ENCODE measurements at places on chromosomes 7 and 10.

GRCh38 chr7:77327067-77327931 is 88.8 kb downstream of the GSAP start:
- no peak for DNase-seq

- no peak for DNase-seq
Observed at GRCh38 chr10:12459762-12460161, 110.4 kb downstream of the CAMK1D start.

DNA sequence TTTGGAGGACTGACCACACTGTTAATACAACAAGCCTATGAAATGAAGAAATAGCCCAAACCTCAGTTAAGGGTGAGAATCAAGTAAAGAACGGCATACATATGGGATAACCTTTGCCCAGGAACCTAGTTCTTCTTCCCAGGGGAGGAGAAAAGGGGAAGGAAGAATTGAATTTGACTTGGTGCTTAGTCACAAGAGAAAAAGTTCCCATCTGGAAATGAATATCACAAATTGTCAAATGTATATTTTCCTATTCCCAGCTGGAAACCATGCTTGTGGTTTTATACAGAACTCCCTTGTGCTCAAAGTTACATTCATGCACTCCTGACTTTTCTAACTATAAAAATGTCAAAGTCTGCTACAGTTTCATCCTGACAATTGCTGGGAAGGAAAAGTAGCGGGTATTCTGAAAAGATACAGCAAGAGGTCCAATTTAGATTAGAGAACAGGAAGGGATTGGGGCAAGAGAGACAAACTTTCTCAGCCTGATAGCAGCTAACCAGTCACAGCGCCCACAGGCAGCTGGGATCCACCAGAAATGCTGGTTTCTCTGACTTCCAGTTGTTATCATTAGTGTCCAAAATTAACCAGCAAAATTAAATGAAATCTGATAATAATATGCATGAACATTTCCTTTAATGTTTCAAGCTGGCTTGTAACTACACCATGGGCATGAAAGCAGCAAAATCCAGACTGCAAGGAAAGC is 18.6 kb upstream of the GSAP start:
- DNase-seq: no peak

- no peak for DNase-seq
Observed at GRCh38 chr7:12716134-12716681, 28.8 kb downstream of the ARL4A start.

- no peak for DNase-seq
Observed at GRCh38 chr7:50284296-50284695, 20.2 kb upstream of the IKZF1 start.

DNA sequence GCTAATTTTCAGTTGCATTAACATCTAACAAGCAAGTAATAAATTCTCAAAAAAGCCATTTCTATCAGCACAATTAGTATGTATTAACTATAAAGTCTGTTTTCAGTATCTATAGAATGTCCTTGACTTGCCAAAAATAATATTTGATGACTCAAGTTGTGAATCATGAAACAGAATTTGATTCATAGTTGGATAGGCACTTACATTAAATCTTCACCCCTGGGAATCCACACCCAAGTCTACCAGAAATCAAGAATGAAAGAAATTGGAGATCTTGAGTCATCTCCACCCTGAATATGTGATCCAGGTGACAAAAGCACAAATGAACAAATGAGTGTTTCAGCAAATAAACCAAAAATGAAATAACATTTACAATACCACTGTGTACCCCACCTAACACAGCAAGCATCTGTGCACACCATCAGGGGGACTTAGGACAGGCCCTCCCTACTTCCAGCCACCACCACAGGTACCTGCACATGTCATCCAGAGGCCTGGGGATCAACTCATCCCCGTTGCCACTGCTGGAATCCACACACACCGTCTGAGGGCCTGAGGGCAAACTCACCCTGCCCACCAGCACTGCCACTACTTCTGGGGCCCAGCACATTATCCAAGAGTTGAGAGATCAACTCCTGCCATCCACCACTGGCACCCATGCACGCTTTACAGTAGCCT is 160.1 kb downstream of the MTERF1 start:
- DNase-seq: no peak

GRCh38 chr7:30525429-30525828 is 20.8 kb upstream of the GGCT start:
- DNase-seq: no peak

DNA sequence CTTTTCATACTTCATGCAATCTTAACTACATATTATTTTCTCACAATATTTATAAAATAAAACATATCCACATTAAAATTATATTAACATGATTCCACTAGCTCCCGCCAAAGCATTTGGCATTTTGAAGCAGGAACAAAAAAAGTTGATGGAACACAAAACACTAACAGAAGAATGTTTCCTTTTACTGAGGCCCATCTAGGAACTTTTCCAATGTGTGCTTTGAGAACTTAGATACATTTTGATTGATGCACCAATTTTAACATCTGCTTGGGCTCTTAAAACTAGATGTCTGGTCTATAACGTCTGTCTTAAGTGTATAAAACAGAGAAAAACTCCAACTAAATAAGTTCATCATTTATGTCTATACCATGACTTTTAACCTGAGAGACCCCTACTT is 1214.8 kb downstream of the SORCS1 start:
- DNase-seq: no peak

GRCh38 chr10:21326594-21327288 is 198.7 kb downstream of the SKIDA1 start:
- DNase-seq: no peak

GRCh38 chr10:121683816-121684215 is 85.6 kb upstream of the FGFR2 start:
- no peak for DNase-seq

- no peak for DNase-seq
Observed at GRCh38 chr7:10657837-10658236, 315.8 kb upstream of the PHF14 start.

GRCh38 chr10:78148216-78148960 is 114.7 kb downstream of the RPS24 start:
- DNase-seq: no peak

DNA sequence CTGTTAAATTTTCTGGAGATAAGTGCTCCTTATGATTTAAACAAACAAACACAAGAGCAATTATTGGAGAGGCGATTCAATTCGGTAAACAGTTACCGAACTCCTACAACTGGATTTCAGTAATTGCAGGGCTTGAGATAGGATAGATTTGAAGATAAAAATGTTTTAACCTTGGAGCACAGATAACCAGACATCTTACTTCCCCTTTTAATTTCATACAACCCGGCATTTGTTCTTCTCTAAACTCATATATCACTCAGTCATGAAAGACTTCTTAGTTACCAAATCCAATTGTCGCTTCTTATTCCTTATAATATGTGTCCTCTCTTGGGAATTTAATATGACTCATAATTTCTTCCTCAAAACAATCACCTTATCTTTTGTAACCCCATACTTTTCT is 235.9 kb upstream of the CSTF2T start:
- no peak for DNase-seq

DNA sequence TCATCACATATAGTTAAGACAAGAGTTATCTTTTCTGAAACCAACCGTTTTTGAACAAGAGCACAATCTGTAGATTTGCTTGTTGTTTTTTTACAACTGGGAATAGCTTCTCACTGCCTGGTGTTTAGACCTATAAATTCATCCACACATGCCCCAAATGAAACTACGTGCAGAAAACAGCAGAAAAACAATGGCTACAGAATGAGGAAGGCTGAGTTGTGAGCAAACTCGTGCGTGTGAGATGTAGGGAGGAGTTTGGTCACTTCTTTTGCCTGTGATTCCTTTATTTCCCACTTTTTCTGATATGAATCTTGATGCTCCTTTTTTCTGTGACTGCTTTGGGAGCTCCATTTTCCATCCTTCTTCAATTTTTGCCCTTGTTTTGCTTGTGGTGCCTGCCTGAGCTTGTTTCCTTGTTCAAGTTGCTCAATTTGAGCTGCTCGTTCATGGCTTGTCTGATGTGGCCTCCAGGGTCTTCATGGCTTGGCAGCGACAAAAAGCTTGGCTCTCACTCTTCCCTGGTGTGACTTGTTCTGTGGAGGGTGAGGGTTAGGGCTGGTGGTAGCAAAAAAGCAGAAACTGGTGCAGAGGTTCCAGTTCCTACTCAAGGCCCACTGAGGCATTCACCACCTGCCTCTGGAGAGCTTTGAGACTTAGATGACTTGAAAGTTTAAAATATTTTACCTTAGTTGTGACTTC is 76.9 kb downstream of the ZNF365 start:
- DNase-seq: no peak

GRCh38 chr10:125827133-125827532 is 3.8 kb downstream of the BCCIP start:
- no peak for DNase-seq

DNA sequence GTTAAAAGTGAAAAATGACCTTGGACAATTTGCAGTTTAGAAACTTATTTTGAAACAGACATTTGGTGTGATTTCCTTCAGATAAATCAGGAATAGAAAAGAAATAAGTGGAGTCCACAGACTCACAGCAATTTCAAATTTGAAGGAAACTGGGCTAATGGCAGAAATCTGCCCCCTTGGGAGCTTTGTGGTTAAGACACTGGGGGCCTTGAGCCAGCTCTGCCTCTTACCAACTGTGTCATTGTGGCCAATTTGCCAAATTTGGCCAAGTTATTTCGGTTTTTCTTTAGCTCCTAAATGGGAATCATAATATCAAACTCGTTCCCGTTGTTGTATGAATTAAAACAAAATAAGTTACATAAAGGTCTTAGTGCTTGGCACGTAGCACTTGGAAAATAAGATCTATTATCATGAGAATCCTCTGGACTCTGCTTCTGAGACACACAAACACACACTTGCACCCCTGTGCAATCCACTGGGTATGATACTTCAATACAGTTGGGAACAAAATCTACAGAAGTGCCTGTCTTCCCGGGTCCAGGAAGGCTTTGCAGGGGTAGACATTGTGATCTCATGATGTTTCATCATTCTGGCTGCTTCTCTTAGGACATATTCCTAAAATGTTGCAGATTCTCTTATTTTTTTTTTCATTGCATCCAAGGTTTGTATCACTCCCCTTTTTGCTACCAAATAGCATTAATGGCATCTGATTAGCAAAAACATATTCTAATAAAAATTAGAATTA is 4.9 kb downstream of the ARMC3 start:
- no peak for DNase-seq

- DNase-seq: no peak
Observed at GRCh38 chr7:123770378-123770777, 21.6 kb upstream of the WASL start.

- DNase-seq: no peak
Observed at GRCh38 chr10:133399123-133399601, 5.2 kb downstream of the MTG1 start.

GRCh38 chr7:120280743-120281142 is 7.8 kb downstream of the KCND2 start:
- no peak for DNase-seq

GRCh38 chr10:77261146-77261545 is 376.5 kb downstream of the KCNMA1 start:
- DNase-seq: no peak

GRCh38 chr10:114631666-114632417 is 26.2 kb downstream of the ABLIM1 start:
- peak; percentile 32 for DNase-seq

DNA sequence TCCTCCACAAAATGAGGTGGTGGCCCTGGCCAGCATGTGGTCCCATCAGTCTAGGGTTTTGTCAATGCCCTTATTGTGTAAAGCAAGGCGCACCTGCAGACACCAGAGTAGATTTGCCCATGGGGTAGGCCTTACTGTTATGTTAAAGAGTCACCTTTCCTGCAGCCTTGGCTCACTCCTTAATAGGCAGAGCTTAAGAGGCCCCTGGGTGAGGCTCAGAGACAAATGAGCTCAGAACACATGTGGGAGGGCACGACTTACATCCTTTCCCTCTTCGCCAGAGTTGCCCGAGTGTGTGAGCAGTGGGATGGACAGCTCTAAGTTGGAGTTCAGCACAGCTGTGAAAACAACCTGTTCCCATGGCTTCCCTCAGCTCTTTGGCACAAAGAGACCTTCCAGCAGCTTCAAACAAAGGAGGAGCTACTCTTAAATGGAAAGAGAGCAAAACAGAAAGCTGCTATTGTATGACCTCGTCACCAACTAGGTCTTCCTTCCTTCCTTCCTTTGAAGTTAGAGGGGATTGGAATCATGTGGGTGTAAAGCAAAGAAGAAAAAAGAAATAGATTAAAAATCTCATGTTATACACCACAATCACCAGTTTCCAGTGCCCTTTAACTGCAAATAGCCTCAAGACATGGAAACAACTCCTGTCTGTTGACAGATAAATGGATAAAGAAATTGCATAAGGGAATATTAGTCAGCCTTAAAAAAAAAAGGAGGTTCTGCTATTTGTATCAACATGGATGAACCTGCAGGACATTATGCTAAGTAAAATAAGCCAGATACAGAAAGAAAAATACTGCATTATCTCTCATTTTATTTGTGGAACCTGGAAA is 11.9 kb upstream of the XPNPEP1 start:
- DNase-seq: no peak

DNA sequence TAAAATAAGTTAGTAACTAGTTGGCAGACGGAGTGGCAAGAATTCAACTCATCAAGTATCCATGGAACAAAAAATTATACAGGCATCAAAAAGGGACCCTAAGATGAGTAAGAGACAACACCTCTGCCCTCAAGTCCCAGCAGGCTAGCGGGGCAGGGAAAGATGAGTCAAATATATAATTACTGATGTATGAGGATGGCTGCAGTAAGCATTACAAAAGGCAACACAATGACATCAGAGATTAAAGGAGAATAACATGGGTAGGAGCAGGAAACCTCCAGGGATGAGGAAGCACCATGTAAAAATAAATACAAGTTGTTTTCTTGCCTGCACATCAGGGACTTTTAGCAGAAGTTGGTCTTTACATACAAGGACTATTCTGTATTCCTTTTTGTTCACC is 49.4 kb downstream of the SCRN1 start:
- DNase-seq: no peak

- DNase-seq: no peak
Observed at GRCh38 chr7:29013082-29013695, 55.1 kb upstream of the TRIL start.

DNA sequence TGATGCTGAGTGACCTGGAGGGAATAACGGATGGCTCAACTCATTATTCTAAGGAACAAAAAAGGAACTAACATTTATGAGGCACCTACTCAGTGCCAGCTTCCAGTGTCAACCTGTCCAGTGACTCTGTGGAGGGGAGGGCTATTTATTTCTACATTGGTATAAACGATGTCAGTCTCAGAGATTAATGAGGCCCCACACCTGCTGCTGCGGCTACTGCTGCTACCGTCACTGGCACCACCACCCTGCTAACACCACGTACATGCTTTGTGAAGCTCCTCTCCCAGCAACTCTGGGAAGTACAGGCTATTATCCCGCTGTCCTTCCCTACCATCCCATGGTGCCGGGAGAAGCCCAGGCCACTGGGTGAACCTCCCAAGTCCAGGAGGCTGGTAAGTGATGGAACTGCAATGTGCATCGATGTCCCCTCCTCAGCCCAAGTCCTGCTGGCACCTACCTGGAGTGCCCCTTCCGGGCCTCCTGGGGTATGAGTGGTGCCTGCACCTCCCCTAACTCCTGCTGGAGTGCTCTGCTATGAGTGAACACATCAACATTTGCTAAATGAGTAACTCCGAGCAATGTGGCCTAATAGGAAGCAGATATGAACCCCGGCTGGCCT is 101.5 kb downstream of the ARHGAP22 start:
- no peak for DNase-seq
